Cerebellar nuclear complex (tissue), 1 donor: ENCODE measurements at places on chromosomes 6 and 20.

DNA sequence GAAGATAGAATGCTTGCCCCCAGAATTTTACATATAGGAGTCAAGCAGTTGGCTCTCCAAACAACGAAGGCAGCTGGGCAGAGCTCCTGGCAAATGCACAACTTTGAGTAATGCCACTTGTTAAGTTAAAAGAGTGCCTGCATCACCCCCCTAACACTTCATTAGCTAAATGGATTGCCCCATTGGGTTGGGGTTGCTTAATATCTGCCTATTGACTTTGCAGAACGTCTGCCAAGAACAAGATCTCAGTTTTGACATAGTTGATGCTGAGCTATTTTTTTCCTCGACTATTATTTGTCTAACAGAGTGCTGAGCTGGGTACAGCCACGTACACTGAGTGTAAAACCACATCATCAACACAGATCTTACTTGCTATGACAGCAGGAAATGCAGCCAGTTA is 12.1 kb downstream of the ANKRD60 start:
- DNase-seq = no peak

DNA sequence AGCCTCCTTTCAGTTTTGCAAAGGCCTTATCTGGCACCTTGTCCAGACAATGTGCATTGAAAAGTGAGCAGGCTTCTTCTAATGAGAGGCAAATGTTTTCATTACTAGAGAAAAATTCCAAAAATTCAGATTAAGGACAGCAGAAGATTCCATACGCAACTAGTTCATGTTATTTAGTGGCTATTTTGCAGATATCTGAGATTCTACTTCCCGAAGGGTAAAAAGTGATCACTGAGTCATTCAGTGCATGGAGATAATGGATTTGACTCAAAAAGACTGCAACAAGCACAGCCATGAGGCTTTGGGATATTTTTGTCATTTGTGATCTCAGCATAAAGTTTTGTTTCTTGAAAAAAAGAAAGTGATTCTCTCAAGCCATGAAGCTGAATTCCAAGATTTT is 29.9 kb downstream of the METTL24 start:
- DNase-seq = no peak

DNA sequence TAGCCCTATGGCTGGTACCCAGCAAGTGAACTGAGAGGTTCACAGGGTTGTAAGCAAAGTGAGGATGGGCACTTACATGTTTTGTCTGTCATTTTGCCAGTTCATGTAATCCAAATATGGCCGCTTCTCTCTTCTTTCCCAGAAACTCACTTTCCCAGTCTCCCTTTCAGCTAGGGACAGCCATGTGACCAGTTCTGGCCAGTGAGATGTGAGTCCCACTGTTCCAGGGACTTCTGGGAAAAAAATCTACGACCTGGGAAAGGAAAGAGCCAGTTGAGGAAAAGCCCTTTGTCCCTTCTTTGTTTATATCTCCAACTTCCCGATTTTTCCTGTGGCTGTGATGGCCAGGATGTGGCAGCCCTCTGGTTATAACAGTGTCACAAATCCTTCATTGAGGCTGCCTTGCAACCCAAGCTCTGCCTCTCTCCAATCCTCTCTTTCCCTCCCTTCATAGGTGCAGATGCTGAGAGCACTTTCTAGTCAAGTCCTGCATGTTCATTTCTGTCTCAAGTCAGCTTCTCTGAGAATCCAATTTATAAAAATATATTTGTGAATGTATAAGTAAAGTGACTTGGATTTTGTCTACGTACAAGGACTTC is 148.6 kb upstream of the ZFP64 start:
- no peak for DNase-seq

- no peak for DNase-seq
Observed at GRCh38 chr20:2838170-2838797, 2.2 kb downstream of the PCED1A start.

DNA sequence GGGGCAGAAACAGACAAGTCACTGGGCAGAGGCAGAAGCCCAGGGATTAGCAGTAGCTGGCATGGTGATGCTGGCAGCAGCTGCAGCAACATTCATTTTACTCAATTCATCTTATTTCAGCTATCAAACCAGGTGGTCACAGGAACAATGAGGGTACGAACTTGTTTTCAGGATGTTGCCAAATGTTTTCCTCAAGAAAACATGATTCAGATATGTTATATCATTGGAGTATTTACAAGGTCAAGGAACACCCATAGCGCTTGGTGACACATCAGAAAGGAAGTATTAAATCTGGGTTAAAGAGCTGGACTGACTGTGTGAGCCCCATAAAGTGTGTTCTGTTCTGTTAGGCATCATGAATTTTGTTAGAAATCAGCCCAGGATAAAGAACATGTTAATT is 456.9 kb upstream of the ID4 start:
- no peak for DNase-seq

GRCh38 chr6:83313882-83314281 is 117.0 kb downstream of the ME1 start:
- no peak for DNase-seq

- no peak for DNase-seq
Observed at GRCh38 chr6:33069021-33069738, 4.3 kb downstream of the HLA-DPA1 start.

GRCh38 chr20:57092112-57092899 is 174.1 kb downstream of the BMP7 start:
- DNase-seq = no peak

DNA sequence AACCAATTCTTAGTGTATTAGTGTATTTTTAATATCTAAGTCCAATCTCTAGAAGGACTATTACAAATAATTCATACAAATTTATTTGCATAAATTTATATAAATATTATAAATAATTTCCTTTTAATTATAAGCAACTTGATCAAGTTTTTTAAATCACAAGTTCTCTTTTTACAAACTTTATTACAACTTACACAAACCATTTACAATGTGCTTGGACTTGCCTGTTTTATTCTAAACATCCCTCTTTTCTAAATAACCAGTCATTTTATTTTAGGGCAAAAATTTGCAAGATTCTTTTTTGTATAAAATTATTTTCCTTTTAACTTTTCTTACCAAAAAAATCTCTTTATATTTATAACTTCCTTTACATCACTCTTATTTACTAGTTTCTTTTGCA is 83.5 kb upstream of the SYNCRIP start:
- no peak for DNase-seq

GRCh38 chr6:69816569-69816968 is 19.8 kb upstream of the LMBRD1 start:
- no peak for DNase-seq

DNA sequence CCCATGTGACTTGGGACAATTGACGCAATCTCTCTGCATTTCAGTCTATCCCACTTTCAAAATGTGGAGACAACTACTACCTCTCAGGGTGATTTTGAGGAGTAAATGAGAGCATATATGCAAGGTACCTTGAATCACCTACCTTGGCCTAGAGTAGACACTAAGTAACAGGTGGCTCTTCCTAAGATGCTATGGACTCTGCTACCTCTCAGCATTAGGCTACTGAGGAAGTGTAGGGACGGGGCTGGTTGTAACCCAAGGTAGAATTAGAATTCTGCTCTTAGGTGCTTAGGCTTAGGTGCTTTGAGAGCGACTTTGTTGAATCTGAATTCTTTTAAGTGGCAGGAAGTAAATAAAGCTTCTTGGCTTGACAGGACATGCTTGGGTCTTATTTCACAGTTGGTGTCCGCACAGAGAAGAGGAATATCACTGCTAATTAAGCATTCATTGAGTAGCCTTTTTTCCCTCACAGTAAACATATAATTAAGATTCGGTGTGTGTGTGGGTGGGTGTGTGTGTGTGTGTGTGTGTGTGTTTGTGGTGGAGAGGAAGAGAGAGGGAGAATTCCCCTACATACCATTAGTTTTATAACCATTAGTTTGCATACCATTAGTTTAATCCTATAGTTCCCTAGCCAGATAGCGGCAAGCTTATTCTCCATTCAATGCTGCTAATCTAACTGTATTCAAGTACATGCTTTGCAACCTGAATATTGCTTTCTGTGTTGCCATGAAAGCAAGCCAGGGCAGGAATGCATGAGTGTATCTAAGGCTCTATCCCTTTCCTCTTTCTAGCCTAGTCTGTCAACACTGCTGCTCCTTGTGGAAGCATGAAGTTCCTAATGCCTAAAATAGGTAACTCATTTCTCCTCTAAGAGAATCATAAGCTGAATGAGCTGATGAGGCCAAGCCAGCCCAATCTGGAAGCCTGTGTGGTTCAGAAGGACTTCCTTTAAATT is 112.5 kb downstream of the IPCEF1 start:
- DNase-seq = no peak

DNA sequence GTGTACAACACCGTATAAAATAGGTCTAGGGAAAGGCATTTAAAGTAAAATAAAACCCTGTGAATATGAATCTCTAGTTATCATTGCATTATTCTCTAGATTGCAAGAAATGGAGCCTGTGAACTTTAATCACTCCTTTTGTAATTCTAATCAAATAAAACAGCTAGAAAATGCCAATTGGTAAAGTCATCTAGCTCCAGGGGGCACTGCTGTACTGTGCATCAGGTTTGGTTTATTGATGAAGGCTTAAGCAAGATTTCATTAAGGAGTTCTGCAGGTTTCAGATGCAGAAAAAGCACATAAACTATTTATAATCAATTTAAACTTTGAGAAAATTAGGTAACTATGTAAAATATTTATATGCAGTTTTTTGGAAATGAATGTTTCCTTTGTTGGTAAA is 645.0 kb downstream of the PHF3 start:
- DNase-seq = no peak

DNA sequence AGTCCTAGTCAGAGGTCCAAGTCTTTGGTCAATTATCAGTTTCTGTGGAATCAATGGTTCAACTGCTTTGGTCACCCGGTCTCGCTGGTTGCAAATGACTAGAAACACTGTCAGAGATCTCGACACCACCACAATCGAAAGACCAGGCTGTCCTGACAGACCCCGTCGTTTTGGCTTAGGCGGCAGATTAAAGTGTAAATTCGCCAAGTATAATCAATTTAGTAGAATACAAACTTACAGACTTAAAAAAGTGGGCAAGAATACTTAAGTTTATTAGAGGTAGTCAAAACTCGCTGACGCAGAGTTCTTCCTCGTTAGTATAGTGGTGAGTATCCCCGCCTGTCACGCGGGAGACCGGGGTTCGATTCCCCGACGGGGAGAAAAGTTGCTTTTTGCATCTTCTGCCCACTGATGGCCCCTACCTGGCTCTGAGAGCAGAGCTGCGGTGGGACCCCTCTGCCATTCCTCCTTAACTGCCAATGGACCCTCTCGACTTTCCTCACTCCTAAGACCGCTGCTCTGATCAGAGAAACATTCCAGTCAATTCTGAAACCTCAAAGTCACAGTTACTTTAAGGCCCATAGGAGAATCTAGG is 30.6 kb upstream of the ZNF184 start:
- no peak for DNase-seq

- no peak for DNase-seq
Observed at GRCh38 chr6:119614138-119614537, 264.6 kb upstream of the MAN1A1 start.

DNA sequence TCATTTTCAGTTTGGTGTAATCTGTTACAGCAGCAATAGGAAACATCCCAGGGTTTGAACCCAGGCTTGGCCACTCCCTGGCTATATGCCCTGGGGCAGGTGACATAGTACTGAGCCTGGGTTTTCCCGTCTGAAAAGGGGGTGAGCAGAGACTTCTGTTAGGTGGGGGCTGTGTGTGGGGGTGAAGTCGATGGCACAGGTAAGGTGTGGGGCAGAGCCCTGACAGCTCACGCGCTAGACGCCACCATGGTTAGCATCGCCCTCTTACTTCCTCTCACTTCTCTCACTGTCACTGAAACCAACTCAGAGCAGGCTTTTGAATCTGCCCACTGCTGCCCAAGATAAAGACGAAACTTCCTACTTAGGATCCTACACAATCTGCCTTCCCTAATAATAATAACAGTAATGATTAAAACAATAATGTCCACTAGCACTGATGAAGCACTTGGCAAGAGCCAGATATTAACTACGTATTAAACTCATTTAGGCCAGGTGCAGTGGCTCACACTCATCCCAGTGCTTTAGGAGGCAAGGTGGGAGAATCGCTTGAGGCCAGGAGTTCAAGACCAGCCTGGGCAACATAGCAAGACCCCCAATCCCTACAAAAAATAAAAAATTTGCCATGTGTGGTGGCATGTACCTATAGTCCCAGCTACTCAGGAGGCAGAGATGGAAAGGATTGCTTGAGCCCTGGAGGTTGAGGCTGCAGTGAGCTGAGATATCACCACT is 117.9 kb upstream of the PTPN1 start:
- DNase-seq = no peak

GRCh38 chr6:148689168-148689567 is 57.7 kb upstream of the UST start:
- DNase-seq = no peak

DNA sequence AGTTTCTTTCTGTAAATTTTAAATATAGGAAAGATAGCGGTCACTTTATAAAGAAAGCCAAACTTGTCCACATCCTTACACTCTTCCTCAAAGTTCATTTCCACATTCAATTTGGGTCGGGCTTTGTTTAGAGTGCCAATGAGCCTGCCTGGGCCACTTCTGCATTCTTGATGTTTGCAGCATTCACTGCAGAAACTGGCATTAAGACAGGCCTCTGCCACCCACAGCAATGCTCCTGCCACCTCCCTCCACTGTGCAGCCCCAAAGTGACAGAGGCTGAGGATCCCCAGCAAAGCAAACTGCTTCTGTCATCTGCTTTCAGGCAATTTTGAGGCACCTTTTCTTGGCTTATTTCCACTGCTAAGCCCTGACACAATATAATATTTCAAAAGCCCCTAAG is 61.2 kb downstream of the TNFAIP3 start:
- no peak for DNase-seq

DNA sequence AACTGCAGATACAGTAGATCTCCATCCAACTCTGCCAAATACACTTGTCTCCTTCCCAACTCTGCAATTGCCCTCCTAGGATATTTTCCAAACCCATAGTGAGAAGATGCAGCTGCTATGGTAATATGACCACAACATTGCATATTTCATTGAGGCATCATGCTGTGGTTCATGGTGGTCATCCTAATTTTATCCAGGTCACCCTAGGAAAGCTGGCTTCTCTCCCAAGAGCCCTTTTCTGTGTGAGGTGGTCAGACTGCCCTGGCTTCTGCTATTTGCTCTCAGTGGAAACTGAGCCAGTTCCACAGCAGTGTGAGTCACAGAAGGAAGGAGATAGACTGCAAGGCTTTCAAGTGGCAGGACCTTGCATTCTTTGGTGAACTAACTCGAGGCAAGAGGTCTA is 5.5 kb downstream of the OGFRL1 start:
- peak; percentile 90 for DNase-seq

GRCh38 chr20:11204926-11205768 is 531.3 kb upstream of the JAG1 start:
- no peak for DNase-seq

DNA sequence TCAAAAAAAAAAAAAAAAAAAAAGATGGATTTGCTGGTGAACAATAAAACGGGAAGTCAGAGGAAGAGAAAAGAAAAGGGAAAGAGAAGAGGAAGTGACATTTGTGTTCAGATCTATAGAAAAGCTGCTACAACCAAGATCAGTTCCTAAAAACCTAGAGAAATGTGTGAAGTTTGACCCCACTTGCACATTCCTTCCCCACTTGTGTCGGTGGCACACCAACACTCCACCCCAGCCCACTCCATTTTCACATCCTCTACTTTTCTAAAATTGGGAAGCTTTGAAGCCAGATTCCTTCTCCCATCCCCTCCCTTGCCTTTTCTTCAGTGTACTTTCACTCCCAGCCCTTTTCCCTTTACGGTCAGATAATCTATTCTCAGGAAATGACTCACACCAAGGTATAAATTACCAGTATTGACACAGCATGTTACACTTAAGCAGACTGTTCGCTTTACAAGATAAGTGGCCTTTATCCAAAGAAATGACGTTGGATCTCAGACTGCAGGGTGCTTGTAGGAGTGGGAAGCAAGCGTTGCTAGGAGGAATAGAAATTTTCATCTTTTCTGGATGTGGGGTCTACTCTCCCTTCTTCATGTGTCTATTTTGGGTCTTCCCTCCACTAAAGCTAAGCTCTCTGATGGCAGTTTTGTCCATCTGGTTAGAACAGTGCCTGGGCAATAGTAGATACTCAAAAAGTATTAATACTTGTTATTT is 92.5 kb upstream of the ADGRF1 start:
- DNase-seq = no peak
